ENCODE measurements at places on chromosomes 7 and 10. TPM values are rescaled to one million over a fixed set of nuclear protein-coding genes. Genes with fewer than 3 reads are reported as not detected.
A peak's percentile ranks its signal among the peaks of the same experiment; 100 is the strongest.

GRCh38 chr7:136618818-136619217, 249.6 kb upstream of the CHRM2 start:
- no peaks in the 10 kb centered on the region for H3K4me1 ChIP-seq
- no peak overlapping the region for H3K4me3 ChIP-seq
- DNase-seq, result no peak
- no peak overlapping the region for H3K27ac ChIP-seq
- no peaks in the 10 kb centered on the region for H3K27me3 ChIP-seq
- H3K36me3 ChIP-seq, result no peaks in the 10 kb centered on the region

DNA sequence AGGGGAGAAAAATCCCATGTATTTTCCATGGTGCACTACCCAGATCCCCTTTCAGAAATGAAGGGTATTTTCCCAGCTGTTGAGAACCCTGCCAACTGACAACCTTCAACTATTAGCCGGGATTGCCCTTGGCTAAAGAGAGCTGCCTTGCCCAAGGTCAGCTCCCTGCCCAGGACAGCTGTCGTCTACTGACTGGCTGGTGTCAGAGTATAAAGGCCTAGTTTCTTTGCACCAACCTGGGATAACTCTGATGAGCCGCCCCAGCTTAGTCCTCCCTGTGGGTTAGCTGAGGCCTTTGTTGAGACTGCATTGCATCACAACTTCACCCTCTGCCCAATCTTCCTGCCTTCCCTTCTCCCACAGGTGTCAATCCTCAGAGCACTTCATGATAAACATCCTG, 147.2 kb upstream of the RHEB start:
- H3K4me1 ChIP-seq, result peaks cover 6% of the 10 kb centered on the region
- H3K27ac ChIP-seq, result no peak overlapping the region
- H3K27me3 ChIP-seq, result no peaks in the 10 kb centered on the region
- H3K36me3 ChIP-seq, result no peaks in the 10 kb centered on the region
- H3K4me3 ChIP-seq, result no peak overlapping the region

DNA sequence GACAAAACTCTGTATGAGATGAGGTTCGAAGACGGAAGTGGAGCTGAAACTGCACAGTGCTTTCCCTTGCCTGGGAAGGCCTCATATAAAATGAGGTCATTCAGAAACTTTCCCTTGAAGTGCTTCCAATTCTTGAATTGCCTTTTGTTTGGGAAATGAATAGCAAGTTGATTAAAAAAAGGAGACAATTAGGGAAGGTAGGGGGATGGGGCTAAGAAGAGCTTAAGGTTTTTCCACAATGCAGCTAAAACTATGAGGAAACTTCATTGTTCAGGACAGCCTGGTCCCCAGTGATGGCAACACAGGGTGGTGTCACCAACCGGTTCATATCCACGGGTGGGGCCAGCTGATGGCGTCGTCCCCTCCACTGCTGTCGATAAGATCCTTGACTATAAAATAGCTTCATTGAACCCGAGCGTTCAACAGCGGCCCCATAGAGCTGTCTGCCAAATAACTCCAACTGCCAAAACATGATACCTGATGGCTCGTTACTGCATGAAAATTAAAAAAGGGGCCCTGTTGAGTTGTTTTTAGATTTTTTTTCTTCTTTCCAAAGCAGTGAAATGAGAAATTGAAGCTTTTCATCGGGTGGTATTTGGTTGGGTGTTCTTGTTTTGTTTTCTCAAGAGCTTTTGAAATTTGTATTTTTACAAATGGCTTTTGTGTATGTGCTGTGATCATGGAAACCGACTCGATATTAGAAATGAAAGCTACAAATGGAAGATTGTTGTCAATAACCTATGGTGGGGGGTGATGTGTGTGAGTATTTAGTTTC, 2.8 kb upstream of the CELF2 start:
- H3K4me1 ChIP-seq, result peaks cover 42% of the 10 kb centered on the region
- peak overlapping the region; percentile 43 for H3K27ac ChIP-seq
- no peak overlapping the region for H3K4me3 ChIP-seq
- DNase-seq, result peak; percentile 55

DNA sequence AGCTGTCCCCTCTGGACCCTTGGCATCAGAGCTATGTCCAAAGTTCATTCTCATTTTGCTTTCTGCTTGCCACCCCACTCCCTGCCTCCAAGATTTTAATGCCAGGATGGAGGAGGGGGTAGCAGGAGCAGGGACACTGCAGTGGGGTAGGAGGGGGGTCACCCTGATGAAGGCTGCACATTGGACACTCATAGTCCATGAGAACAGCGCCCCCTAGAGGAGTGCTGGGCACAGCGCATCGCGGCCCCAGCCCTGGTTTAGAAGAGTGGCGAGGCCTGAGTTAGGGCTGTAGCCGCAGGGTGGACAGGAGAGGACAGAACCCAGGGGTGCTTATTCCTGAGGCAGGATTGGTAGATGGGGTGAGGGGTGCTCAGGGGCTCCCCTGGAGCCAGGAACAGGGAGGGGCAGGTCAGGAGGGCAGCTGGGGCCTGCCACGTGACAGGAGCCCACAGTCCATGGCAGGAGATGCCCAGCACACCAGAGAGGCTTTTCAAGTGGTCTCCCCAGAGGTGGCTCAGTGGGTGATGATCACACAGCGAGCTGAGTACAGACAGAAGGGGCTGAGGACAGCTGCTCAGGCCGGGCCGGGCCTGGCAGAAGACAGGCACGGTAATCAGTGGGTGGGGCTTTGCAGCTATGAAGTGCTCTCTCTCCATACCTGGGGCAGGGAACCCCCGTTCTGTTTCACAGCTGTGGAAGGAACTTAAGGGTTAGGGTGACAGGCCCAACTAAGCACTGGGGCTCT, 71.4 kb downstream of the NEURL1 start:
- H3K36me3 ChIP-seq, result no peaks in the 10 kb centered on the region
- no peak overlapping the region for H3K4me3 ChIP-seq
- peak overlapping the region; percentile 46 for H3K27ac ChIP-seq
- H3K4me1 ChIP-seq, result peaks cover 18% of the 10 kb centered on the region
- H3K27me3 ChIP-seq, result no peaks in the 10 kb centered on the region

DNA sequence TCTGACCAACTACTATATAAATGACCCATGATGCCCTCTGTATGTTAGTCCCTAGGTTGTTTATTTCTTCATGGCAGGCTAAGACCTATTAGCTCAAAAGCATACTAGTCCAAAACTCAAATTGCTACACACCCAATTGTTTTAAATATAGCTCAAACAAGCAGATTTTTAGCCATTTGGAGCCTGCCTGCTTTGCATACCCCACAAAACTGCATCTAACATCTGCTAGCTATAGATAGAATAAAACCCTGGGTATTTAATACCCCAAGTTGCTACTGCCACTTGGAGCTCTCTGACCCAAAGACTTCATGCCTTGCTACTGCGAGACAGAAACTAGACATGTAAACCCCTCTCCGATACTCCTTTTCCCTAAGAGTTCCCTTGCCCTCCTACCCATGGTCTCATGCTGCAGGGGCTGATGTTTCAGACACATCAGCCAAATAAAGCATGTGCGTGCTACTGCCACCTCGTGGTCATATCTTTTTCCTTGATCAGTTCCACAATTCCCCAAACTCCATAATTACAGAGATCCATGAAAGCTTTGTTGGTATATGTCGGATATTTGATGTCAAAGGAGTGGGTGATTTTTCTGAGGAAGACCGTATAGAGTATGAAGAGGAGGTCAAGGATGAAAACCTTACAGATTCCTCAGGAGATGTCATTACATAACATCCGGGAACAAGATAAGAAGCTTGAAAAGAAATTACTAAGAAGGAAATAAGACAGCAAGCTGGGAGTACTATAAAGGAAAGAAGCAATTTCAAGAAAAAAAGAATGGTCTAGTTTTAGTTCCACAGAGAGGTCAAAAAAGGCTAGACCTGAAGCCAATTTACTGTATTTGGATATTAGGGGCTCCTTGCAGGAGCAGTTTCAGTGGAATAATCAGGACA, 386.6 kb downstream of the SH2D4B start:
- H3K4me1 ChIP-seq, result no peaks in the 10 kb centered on the region
- no peak for DNase-seq
- no peaks in the 10 kb centered on the region for H3K27me3 ChIP-seq
- no peak overlapping the region for H3K27ac ChIP-seq

DNA sequence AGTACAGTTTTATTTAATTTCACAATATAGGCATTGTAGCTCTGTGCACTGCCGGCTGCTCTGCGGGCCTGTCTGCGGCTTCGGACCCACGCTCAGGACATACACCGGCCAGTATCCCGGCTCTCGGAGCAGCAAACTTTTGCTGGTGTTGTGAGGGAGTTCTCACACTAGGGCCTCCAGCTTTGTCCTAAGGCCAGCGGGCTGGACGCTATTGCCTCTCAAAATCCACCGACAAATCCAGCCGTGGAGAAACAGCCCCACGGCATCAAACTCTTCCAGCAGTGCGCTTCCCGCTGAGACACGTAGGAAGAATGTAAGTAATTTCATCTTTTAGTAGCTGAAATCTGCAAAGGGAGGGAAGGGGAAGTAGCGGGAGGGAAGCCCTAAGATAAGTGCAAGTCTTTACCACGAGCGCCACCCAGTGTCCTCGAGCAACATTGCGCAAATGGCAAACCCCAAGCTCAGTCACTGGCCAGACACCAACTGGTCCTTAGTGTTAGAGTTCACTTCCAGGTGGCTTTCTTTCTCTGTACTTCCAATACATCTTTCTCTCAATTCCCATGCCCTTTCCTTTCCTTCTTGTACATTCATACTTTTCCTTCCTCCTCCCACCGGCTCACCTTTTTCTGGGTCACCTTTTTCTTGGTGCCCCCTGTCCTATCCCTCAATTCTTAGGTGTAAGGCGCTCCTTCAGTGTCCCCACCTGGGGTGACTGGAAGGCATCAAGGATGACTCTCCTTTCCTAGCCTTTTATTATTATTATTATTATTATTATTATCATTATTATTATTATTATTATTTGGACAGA, 3.0 kb upstream of the DLX5 start:
- peaks cover 36% of the 10 kb centered on the region for H3K27me3 ChIP-seq
- no peaks in the 10 kb centered on the region for H3K36me3 ChIP-seq
- peaks cover 7% of the 10 kb centered on the region for H3K4me1 ChIP-seq
- DNase-seq, result peak; percentile 82
- H3K4me3 ChIP-seq, result peak overlapping the region; percentile 52

DNA sequence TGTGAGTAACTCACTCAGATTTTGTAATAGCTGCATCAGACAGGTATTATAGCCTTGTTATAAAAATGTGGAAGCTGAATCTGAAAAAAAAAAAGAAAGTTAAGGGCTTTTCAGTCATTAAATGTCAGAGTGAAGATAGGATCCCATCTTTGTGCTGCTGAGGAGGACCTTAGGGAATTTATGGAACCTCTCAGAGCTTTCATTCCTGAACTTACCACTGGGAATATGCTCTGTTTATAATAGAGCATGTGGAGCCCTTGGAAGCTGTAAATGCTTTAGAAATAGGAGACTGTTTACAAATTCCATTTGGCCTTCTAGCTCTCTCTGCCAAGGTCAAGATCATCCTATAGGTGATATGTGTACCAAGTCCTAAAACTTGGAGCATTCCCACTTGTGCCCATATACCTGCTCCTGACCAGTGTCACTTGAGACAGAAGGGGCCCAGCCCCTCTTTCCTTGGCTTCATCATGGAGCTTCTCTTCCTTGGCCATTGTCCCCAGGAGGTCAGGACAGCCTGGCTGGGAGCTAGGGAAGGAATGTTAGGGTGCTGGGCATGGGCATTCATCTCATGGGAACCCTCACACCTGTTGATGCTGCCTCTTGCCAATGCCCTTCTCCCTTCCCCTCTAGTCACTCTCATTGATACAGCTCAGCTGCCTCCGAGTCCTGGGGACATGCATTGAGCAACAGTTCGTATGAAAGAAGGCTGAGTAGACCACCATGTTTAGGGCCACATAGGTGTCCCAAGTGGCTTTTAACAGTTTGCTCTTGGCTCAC, 105.3 kb downstream of the LRRC18 start:
- H3K4me3 ChIP-seq, result no peak overlapping the region
- H3K4me1 ChIP-seq, result no peaks in the 10 kb centered on the region
- DNase-seq, result no peak
- H3K27me3 ChIP-seq, result no peaks in the 10 kb centered on the region
- no peak overlapping the region for H3K27ac ChIP-seq

GRCh38 chr7:112995059-112995824, 91.4 kb downstream of the GPR85 start:
- no peak for DNase-seq
- H3K27ac ChIP-seq, result no peak overlapping the region
- H3K36me3 ChIP-seq, result no peaks in the 10 kb centered on the region
- H3K27me3 ChIP-seq, result no peaks in the 10 kb centered on the region
- H3K4me1 ChIP-seq, result no peaks in the 10 kb centered on the region

- no peak overlapping the region for H3K27ac ChIP-seq
- H3K4me3 ChIP-seq, result no peak overlapping the region
- H3K36me3 ChIP-seq, result no peaks in the 10 kb centered on the region
- DNase-seq, result no peak
- peaks cover 6% of the 10 kb centered on the region for H3K4me1 ChIP-seq
- no peaks in the 10 kb centered on the region for H3K27me3 ChIP-seq
These were observed 4.4 kb upstream of the GSTK1 start for GRCh38 chr7:143258831-143259230.

Gene CTNNA3
- total RNA-seq, result 30.9 TPM

Data from psoas muscle (tissue), 8 donors.